NCI-H1105 (cell line): ENCODE measurements at places on chromosomes 5 and 9.
A peak's percentile ranks its signal among the peaks of the same experiment; 100 is the strongest.

- DNase-seq = no peak
These were observed 87.9 kb downstream of the IQGAP2 start for GRCh38 chr5:76490960-76491359.

- DNase-seq = no peak
These were observed 24.8 kb downstream of the FYB1 start for GRCh38 chr5:39194466-39195136.

- DNase-seq = no peak
These were observed 826.8 kb downstream of the EFNA5 start for GRCh38 chr5:106843812-106844416.

- no peak for DNase-seq
These were observed 48.2 kb upstream of the RPL26L1 start for GRCh38 chr5:172910828-172911627.

DNA sequence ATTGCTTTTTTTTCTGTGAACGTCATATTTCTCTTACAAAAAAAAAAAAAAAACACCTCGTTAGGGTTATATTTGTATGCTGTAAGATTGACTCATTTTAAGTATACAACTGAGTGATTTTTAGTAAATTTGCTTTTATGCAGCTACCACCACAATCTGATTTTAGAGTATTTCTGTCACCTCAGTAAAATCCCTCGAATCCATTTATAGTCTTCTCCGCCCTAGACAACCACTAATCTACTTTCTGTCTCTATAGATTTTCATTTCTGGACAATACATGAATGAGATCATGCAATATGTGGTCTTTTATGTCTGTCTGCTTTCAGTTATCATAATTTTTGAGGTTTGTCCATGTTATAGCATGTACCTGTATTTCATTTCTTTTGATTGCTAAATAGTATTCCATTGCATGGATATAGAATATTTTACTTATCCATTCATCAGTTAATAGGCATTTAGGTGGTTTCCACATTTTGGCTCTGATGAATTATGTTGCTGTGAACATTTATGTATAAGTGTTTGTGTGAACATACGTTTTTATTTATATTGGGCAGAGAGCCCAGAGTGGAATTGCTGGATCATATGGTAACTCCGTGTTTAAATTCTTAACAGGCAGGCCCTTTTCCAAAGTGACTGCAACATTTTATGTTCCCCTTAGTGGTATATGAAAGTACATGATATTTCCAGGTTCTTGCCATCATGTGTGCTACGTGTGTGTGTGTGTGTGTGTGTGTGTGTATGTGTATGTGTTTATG lies 171.4 kb downstream of the SGCD start:
- DNase-seq = no peak

DNA sequence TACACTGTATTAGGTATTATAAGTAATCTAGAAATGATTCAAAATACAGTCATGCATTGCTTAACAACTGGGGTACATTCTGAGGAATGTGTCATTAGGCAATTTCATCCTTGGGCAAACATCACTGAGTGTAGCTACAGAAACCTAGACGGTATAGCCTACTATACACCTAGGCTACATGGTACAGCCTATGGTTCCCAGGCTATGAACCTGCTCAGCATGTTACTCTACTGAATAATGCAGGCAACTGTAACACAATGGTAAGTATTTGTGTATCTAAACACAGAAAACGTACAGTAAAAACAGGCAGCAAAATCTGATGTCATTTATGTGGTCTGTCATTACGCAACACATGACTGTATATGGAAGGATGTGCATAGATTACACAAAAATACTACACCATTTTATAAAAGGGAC lies 96.8 kb downstream of the RAPGEF6 start:
- DNase-seq = no peak

- DNase-seq = no peak
These were observed 70.1 kb upstream of the MOCS2 start for GRCh38 chr5:53179691-53180090.

GRCh38 chr9:71758785-71759184 lies 9.5 kb downstream of the CEMIP2 start:
- peak; percentile 80 for DNase-seq

DNA sequence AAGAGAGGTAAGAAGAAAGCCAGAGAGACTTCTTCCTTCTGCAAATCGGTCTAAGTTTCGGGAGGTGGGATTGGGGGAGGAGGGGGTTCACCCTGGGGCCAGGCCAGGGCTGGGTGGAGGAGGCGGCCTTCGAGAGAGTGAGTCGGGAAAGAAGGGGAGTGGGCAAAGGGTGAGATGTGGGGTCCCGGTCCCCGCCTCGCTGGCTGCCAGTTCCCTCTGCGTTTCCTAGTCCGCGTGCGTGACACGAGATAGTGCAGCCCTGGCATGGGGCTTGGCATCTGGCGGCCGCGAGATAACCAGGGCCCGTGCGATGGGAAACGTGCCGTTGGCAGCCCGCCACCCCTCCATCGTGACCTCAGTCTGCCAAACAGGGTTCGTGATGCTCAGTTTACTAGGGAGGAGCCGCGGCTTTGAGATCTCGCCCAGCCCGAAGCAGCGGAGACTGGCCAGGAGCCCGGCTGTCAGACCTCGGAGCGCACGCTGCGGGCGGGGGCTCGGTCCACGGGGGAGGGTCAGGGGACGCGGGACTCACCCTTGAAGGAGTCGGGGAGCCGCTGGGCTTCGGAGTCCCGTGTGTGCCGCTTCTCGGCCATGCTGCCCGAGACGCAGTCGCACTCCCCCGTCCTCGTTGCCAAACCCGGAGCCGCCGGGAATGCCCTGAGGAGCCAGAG lies at the start of gene STOM:
TSS of gene STOM (minus strand) at position 656 of the 671 bp plus-strand sequence. CDS start at position 593, 63 bp downstream.
- no peak for DNase-seq

DNA sequence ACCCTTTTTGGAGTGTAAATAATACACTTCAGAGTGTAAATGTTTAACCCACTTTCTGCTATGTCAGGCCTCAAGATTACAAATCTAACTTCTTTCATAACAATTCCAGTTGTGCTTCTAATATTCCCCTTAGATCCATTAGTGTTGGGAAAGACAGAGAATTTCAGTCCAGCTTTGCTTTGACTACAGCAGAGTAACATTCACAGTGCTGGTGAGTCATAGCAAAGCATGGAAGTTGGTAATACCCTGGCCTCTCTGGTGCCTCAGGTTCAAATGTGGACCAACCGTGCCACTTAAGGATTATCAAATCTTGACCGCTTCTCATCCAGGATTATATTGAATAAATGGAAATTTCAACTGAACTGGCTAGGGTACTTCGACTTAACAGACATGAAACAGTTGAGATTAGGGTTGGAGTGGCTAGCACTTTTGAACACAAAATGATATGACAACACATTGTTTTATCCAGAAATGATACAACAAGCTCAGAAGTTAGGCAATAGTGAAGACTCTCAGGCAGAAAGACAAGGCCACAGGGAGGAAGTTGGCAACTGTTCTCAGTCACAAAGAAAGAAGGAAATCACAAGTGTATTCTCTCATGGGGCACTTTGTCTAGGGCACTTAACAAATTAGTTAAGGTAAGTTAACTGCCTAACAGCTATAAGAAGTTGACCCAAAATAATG lies 24.4 kb upstream of the RASA1 start:
- no peak for DNase-seq

DNA sequence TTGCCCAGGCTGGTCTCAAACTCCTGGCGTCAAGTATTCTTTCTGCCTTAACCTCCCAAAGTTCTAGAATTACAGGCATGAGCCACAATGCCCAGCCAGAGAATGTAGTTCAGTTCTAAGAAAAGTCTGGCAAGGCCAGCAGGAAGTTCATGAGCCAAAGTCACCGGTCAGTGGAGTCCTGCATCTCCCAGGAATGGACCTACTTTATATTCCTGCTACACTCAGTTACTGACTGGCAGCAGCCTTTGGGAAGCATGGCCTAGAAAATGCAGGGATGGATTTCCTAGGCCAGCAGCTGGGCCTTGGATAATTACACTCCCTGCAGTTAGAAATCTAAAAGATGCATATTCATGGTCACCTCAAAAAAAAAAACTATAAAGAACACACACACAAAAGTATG lies 135.7 kb downstream of the CAAP1 start:
- no peak for DNase-seq

- no peak for DNase-seq
These were observed 433.9 kb downstream of the DNAH5 start for GRCh38 chr5:13510616-13511015.

DNA sequence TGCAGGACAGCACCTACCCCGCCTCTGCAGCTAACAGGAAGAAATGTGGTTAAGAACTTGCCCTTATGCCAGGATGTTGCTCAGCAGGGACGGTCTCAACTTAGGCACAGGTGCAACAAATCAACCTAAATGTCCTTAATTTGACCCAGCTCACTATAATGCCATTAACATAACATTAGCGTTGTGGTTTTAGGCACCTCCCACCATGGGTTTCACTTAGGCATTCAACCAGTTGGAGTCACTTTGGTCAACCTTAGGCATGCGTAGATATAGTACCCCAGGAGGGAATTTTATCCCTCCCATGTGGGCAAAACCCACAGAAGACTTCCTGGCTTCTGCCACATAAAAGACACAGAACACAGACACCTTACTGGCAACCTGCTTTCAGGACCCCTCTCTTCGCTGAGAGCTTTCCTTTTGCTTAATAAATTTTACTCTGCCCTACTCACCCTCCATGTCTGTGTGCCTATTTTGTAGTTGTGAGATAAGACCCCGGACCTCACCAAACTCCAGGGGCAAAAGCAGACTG lies 8.7 kb upstream of the ERAP1 start:
- DNase-seq = no peak

GRCh38 chr9:128838338-128838737 lies 8.7 kb upstream of the SPOUT1 start:
- no peak for DNase-seq

- DNase-seq = no peak
These were observed 17.9 kb upstream of the RLN1 start for GRCh38 chr9:5357431-5358105.

- no peak for DNase-seq
These were observed 77.9 kb downstream of the TRIM32 start for GRCh38 chr9:116765011-116765410.

GRCh38 chr5:139636207-139636792 lies 11.8 kb upstream of the CXXC5 start:
- DNase-seq = no peak

GRCh38 chr5:79736528-79737514 lies 47.2 kb downstream of the CMYA5 start:
- no peak for DNase-seq

DNA sequence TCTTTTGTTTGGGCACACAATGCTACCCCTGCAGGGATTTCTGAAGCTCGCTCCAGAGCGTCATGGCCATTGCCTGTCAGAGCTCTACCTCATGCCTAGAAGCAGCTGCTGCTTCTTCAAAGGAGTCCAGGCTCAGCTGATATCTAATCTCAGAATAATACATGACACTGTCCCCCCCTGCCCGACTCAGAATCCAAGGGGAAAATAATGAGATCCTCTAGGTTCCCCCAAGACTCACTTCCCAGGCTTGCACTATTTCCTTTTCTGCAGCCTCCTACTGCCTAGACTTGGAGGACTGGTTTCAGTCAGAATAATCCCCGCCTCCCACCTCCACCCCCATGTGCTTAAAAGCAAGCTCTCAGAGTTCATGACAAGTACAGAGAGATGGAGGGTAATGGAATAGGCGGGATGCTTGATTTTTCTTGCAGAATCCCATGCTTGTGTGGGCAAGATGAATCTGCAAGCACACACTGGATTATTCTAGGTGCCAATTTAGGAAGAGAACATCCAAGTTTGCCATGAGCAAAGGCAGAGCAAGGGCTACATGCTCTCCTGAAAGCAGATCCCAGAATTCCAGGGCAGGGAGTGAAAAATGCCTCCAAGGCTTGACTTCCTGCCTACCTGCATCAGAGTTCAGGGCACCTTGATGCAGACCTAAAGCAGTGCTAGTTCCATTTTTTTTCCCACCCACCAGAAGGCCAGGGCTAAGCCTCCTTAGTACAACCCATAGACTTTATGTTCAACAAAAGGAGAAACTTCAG lies 97.4 kb upstream of the IFNK start:
- no peak for DNase-seq

DNA sequence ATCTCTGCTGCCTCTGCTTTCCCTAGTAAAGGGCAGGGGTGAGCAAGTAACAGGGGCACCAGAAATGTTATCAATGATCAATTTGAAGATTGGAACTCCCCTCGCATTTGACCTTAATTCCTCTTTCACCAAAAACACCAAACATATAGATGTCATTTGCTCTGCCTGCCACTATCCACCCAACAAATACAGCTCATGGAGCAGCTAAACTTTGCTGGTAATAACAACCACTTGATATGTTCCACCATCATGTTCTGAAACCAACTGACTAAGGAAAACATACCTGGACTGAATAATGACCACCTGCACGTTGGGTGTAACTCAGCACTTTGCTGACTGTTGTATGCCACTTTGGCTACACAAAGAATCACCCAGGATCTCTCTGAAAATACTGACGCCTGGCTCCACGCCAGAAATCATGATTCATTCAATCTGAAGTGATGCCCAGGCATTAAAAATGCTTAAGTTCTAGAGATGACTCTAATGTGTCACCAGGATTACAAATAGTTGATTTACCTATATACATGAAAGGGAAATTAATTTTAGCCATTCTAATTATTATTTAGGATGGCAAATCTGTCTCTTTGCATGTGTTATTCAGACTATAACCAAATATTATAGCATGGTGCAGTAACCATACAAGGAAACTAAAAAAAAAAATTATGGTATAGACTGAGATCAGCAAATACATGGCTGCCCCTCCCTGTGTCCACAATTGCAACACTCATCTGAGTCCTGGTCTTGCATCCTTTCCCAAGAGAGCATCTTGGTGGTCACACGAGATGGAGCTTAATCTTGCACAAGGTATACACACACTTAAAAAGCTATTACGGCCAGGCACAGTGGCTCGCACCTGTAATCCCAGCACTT lies 43.1 kb upstream of the TTC39B start:
- peak; percentile 53 for DNase-seq

DNA sequence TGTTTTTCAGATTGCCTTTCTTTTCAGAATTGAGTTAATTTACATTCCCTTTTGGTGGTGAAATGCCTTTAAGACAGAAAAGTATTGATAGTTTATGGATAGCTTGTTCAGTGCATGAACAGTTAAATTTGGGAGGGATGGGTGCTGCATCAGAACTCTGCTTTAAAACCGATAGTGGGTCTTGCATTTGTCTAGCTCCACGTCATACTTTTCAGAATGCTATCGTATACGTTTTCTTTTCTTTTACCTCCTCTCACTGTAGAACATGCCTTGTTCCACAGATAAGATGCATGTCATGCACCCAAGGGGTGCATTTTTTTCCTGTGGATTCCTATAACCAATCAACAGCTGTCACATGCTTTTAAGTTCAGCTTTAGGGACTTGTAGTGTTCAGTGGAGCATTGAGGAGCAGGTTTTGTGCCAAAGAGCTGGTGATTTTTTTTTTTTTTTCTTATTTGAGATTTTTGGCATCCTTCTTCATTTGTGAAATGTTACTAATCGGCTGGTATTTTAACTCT lies 2.3 kb downstream of the SLC44A1 start:
- no peak for DNase-seq

- no peak for DNase-seq
These were observed 1019.5 kb upstream of the SEMA6A start for GRCh38 chr5:117594166-117594565.

- DNase-seq = no peak
These were observed 85.4 kb downstream of the TMEM161B start for GRCh38 chr5:88183255-88183654.

GRCh38 chr9:78860801-78861475 lies 564.0 kb downstream of the PSAT1 start:
- no peak for DNase-seq

- DNase-seq = no peak
These were observed 13.9 kb downstream of the ZNF346 start for GRCh38 chr5:177036443-177036842.

- DNase-seq = no peak
These were observed 20.7 kb downstream of the UBAP2 start for GRCh38 chr9:34027845-34028574.

- DNase-seq = no peak
These were observed 93.7 kb upstream of the SMC5 start for GRCh38 chr9:70165006-70165602.
